HCT116 (cell line): ENCODE measurements at places on chromosomes 3 and 15. TPM values are rescaled to one million over a fixed set of nuclear protein-coding genes. Genes with fewer than 3 reads are reported as not detected.

The MAGEL2 gene
- not detected for total RNA-seq

The MEX3B gene
- total RNA-seq = 1.9 TPM

The ROPN1 gene
- total RNA-seq = not detected

The SAMMSON gene
- not detected for total RNA-seq

The CXCR6 gene
- total RNA-seq = not detected

The EFHB gene
- total RNA-seq = 0.30 TPM

The CD80 gene
- total RNA-seq = not detected

The HESX1 gene
- 2.1 TPM for total RNA-seq

The GOLGA6D gene
- 0.12 TPM for total RNA-seq

The INSYN1 gene
- 2.0 TPM for total RNA-seq

The TRPC1 gene
- total RNA-seq = 6.1 TPM

The KIF23 gene
- 83.7 TPM for total RNA-seq

The CD200 gene
- not detected for total RNA-seq

The KLF15 gene
- 3.3 TPM for total RNA-seq

The DLL4 gene
- 1.5 TPM for total RNA-seq

The SPESP1 gene
- not detected for total RNA-seq

The SOX14 gene
- total RNA-seq = not detected

The DUSP7 gene
- 16.6 TPM for total RNA-seq

The SAXO2 gene
- 5.7 TPM for total RNA-seq

The GPR62 gene
- not detected for total RNA-seq

The SCG5 gene
- total RNA-seq = 1.7 TPM

The CHL1 gene
- not detected for total RNA-seq

The CP gene
- total RNA-seq = 0.52 TPM

The PCOLCE2 gene
- 4.4 TPM for total RNA-seq

The LYZL4 gene
- not detected for total RNA-seq

The POLQ gene
- 12.3 TPM for total RNA-seq

The IL12A gene
- 2.8 TPM for total RNA-seq

The ADPGK gene
- total RNA-seq = 41.5 TPM

The LIPC gene
- total RNA-seq = not detected

The EEF1AKMT4 gene
- 10.5 TPM for total RNA-seq

The TIGIT gene
- total RNA-seq = 0.07 TPM

The LRRC31 gene
- not detected for total RNA-seq

The NR1I2 gene
- 0.07 TPM for total RNA-seq

The MKRN3 gene
- 10.1 TPM for total RNA-seq

The FYCO1 gene
- total RNA-seq = 15.8 TPM

The ATP11B gene
- total RNA-seq = 53.0 TPM

The RTP1 gene
- total RNA-seq = not detected
